Activated CD4-positive, alpha-beta T cell treated with anti-CD3 and anti-CD28 coated beads for 36 hours (primary cell): ENCODE measurements at places on chromosomes 16 and 17. TPM values are rescaled to one million over a fixed set of nuclear protein-coding genes. Genes with fewer than 3 reads are reported as not detected.

- H3K27ac ChIP-seq: no peak overlapping the region
- peaks cover 13% of the 10 kb centered on the region for H3K36me3 ChIP-seq
- no peaks in the 10 kb centered on the region for H3K27me3 ChIP-seq
- H3K4me1 ChIP-seq: no peaks in the 10 kb centered on the region
- H3K4me3 ChIP-seq: no peak overlapping the region
- DNase-seq: no peak
These were observed 25.9 kb downstream of the GRIN2C start for GRCh38 chr17:74833501-74834377.

GRCh38 chr17:67315865-67316264 is 50.5 kb downstream of the PSMD12 start:
- no peak overlapping the region for H3K27ac ChIP-seq
- H3K4me1 ChIP-seq: no peaks in the 10 kb centered on the region
- no peaks in the 10 kb centered on the region for H3K36me3 ChIP-seq
- H3K27me3 ChIP-seq: no peaks in the 10 kb centered on the region

- DNase-seq: peak; percentile 66
- peaks cover 32% of the 10 kb centered on the region for H3K36me3 ChIP-seq
- peaks cover 75% of the 10 kb centered on the region for H3K4me1 ChIP-seq
These were observed 46.9 kb downstream of the TUBD1 start for GRCh38 chr17:59845595-59846393.

GRCh38 chr16:85992359-85992758 is 93.4 kb downstream of the IRF8 start:
- H3K36me3 ChIP-seq: no peaks in the 10 kb centered on the region
- peaks cover 78% of the 10 kb centered on the region for H3K4me1 ChIP-seq
- H3K4me3 ChIP-seq: no peak overlapping the region
- no peak for DNase-seq
- H3K27ac ChIP-seq: peak overlapping the region; percentile 29

DNA sequence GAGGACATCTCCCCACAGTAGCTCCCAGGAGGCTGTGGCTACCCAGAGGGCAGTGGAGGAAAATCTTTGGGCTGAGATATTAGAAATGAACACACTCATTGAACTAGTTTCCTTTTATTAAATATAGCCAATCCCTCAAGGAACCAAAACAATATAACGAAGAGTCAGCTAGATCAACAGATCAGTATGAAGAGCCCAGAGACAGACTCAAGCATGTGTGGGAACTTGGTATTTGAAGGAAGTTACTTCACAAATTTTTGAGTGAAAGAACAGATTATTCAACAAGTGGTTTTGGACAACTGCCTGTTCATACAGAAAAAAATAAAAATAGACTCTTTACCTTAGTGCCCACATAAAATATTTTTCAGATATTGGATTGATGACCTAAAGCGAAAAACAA is 183.6 kb upstream of the PMFBP1 start:
- H3K27ac ChIP-seq: no peak overlapping the region
- DNase-seq: no peak
- H3K4me3 ChIP-seq: no peak overlapping the region
- H3K27me3 ChIP-seq: no peaks in the 10 kb centered on the region
- H3K4me1 ChIP-seq: no peaks in the 10 kb centered on the region

GRCh38 chr16:20348365-20349185 is 3.9 kb downstream of the UMOD start:
- no peaks in the 10 kb centered on the region for H3K4me1 ChIP-seq
- H3K27ac ChIP-seq: no peak overlapping the region
- H3K4me3 ChIP-seq: no peak overlapping the region

- DNase-seq: no peak
- no peaks in the 10 kb centered on the region for H3K36me3 ChIP-seq
- no peak overlapping the region for H3K27ac ChIP-seq
- peaks cover 65% of the 10 kb centered on the region for H3K27me3 ChIP-seq
These were observed 28.5 kb downstream of the SRCIN1 start for GRCh38 chr17:38577244-38577643.

DNA sequence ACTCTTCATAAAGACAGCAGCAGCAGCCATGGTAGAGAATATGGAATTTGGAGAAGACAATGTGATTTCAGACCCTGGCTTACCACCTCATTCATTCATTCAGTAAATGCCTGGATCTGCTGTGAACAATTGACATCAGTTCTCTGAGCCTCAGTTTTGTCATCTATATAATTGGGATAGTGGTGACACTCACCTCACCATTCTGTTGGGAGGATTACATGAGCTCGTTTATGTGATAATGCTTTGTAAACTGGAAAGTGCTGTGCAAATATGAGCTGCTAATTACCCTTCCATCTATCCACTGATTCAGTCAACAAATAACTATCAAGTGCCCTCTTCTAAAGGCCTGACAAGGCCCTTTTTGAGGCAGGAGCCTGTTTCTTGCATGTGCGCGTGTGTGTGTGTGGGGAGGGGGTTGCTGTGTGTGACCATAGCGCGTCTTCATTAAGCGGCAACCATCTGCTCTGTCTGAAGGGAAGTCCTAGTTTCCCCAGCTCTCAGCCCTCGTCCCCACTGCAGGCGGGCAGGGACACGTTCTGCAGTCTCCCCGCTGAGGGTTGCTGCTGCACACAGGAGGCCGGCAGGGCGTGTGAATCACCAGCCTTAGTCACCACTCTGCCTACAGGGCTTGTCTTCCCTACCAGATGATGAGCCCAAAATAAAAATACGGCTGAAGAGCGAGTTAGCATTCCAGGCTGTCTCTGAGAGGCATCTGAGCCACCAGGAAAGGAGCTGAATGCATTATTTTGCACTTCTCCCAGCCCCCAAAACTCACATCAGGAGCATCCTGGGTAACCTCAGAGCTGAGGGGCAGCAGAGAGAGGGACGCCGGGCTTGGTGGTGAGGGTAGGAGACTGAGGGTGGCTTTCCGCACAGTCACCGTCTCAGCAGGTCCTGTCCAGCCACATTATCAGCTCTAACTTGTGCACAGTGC is 19.9 kb downstream of the ARL4D start:
- no peak overlapping the region for H3K27ac ChIP-seq
- H3K4me3 ChIP-seq: no peak overlapping the region
- no peaks in the 10 kb centered on the region for H3K4me1 ChIP-seq
- peaks cover 18% of the 10 kb centered on the region for H3K27me3 ChIP-seq
- no peaks in the 10 kb centered on the region for H3K36me3 ChIP-seq

DNA sequence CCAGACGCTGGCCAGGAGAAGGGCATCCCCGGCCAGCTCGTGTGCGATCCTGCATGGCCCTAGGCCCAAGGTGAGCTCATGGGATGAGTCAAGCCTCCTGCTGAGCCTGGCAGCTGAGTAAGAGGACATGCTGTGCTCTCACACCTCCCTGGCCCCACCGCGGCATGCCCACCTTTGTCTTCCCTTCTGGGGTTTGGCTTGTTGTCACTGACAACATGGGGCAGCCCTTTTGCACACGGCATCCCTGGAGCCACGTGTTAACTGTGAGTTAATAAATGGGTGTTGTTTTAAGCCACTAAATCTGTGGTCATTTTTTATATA is 8.9 kb upstream of the TNS4 start:
- no peaks in the 10 kb centered on the region for H3K36me3 ChIP-seq
- no peak overlapping the region for H3K4me3 ChIP-seq
- DNase-seq: no peak
- no peak overlapping the region for H3K27ac ChIP-seq
- peaks cover 13% of the 10 kb centered on the region for H3K4me1 ChIP-seq

DNA sequence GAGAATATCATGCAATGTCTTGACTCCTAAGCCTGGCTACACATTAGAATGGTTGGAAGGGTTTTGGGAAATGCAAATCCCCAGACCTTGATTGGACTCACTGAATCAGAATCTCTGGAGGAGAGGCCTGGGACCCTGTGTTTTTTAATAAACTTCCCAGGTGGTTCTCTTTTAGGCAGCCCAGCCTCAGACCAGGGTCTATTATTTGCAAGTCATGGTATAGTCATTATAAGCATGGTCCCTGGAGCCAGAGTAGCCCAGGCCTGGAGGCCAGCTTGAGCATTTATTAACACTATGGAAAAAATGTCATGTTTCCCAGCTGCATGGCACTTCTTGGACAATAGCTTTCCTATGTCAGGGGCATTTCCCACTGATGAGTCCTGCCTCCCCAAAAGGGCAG is 266.9 kb downstream of the NPIPA8 start:
- peaks cover 7% of the 10 kb centered on the region for H3K27me3 ChIP-seq
- DNase-seq: no peak
- H3K4me1 ChIP-seq: no peaks in the 10 kb centered on the region
- no peaks in the 10 kb centered on the region for H3K36me3 ChIP-seq

DNA sequence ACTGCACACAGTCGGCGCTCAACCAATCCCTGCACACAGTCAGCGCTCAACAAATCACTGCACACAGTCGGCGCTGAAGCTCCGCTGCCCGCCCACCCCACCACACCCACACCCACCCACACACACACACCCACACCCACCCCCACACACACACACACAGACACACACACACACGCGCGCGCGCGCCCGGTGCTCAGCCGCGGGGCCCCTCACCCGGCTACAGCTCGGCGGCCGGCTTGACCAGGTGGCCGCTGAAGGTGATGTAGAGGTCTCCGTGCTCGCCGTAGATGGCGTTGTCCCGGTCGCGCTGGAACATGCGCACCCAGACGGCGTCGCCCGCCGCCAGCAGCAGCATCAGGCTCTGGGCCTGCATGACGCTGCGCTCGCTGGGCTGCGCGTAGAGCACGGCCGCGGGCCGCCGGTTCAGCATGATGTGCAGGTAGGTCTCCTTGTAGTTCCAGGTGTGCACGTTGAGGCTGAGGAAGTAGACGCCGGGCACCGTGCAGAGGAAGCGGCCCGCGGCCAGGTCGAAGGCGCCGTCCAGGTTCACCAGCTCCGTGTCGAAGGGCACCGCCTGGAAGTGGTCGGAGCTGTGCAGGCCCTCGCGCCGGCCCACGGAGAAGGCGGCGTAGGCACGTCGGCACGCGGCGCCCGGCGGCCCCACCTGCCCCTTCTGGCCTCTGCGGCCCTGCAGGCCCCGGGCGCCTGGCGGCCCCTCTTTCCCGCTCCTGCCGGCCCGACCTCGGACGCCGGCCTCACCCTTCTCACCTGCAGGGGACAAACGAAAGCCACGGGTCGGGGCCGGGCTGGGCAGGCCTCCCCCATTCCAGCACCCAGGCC is 2.5 kb downstream of the C1QTNF8 start:
- no peak overlapping the region for H3K27ac ChIP-seq
- H3K4me3 ChIP-seq: no peak overlapping the region
- H3K36me3 ChIP-seq: no peaks in the 10 kb centered on the region
- H3K27me3 ChIP-seq: no peaks in the 10 kb centered on the region
- peak; percentile 66 for DNase-seq
- no peaks in the 10 kb centered on the region for H3K4me1 ChIP-seq

DNA sequence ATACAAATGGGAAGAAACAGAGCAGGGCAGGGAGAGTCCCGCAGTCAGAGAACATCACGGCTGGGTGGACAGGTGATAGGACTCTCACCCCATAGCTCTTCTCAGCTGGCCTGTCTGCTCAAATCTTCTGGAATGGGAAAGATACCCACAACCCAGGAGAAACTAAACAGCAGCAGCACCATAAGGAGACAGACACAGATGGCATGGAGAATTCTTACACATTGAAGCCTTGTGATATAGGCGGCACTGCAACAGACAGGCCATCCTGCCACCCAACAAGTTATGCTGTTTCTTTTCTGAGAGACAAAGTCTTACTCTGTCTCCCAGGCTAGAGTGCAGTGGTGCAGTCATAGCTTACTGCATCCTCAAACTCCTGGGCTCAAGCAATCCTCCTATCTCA is 8.6 kb upstream of the ANKRD40CL start:
- no peak overlapping the region for H3K4me3 ChIP-seq
- DNase-seq: no peak
- peaks cover 4% of the 10 kb centered on the region for H3K27me3 ChIP-seq
- peaks cover 14% of the 10 kb centered on the region for H3K4me1 ChIP-seq
- H3K36me3 ChIP-seq: no peaks in the 10 kb centered on the region

- DNase-seq: no peak
- H3K36me3 ChIP-seq: peaks cover 39% of the 10 kb centered on the region
- peak overlapping the region; percentile 65 for H3K27ac ChIP-seq
- H3K4me1 ChIP-seq: peaks cover 61% of the 10 kb centered on the region
These were observed 15.7 kb downstream of the RBL2 start for GRCh38 chr16:53449816-53450517.

The GJC1 gene
- total RNA-seq: 3.7 TPM

The CYTH1 gene
- 130 TPM for total RNA-seq

The CMTM1 gene
- 6.4 TPM for total RNA-seq
